AG04450 (cell line): ENCODE measurements at places on chromosomes 12 and 14. TPM values are rescaled to one million over a fixed set of nuclear protein-coding genes. Genes with fewer than 3 reads are reported as not detected.

SIX6 gene
- not detected in 2 replicates for polyA plus RNA-seq

TMTC1 gene
- 59.8 and 66.8 TPM in 2 replicates for polyA plus RNA-seq

FGF23 gene
- not detected in 2 replicates for polyA plus RNA-seq

OR8S1 gene
- not detected in 2 replicates for polyA plus RNA-seq

UTP20 gene
- polyA plus RNA-seq = 10.5 and 14.5 TPM in 2 replicates

LHX5 gene
- polyA plus RNA-seq = not detected in 2 replicates

KRT6B gene
- not detected in 2 replicates for polyA plus RNA-seq

BEGAIN gene
- 0.16 and 0.48 TPM in 2 replicates for polyA plus RNA-seq

C12orf57 gene
- polyA plus RNA-seq = 359 and 425 TPM in 2 replicates
